Posterior vena cava (tissue), 2 donors: ENCODE measurements at places on chromosomes 3 and 15. TPM values are rescaled to one million over a fixed set of nuclear protein-coding genes. Genes with fewer than 3 reads are reported as not detected.

Gene ZBED2
- not detected for total RNA-seq

Gene FSIP1
- 0.69 TPM for total RNA-seq

Gene LDHAL6B
- total RNA-seq, result not detected

Gene IL17RB
- 0.46 TPM for total RNA-seq

Gene C15orf62
- 0.28 TPM for total RNA-seq

Gene CHRFAM7A
- total RNA-seq, result 8.3 TPM

Gene KBTBD13
- total RNA-seq, result 0.37 TPM

Gene ZBBX
- total RNA-seq, result not detected

Gene SNRPN
- total RNA-seq, result 41.7 TPM

Gene STAC
- 6.5 TPM for total RNA-seq

Gene SYNM
- total RNA-seq, result 863 TPM

Gene SERPINI1
- total RNA-seq, result 8.6 TPM

Gene PPP2R3A
- 10.6 TPM for total RNA-seq

Gene ISL2
- not detected for total RNA-seq
